CD4-positive, alpha-beta T cell treated with Interleukin-4 for 1 hour (primary cell): ENCODE measurements at places on chromosomes 1 and 21.

DNA sequence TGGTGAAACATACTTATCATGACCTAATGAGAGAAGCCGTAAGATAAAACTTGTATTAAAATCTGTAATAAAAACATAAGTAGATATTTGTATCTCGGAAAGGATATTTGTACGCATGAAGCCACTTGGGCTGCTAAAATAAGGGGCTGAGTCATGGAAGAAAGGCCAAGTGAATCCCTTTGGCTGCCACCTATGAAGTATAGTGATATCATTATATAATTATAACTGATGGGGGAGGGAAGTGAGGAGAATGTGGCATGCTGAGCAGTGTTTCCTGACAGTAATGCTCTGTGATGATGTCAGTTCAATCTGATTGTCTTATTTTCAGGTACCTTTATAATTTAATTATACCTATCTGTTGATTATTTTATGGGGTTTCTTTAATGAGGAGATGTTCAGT is 13.6 kb downstream of the RWDD3 start:
- DNase-seq: no peak

DNA sequence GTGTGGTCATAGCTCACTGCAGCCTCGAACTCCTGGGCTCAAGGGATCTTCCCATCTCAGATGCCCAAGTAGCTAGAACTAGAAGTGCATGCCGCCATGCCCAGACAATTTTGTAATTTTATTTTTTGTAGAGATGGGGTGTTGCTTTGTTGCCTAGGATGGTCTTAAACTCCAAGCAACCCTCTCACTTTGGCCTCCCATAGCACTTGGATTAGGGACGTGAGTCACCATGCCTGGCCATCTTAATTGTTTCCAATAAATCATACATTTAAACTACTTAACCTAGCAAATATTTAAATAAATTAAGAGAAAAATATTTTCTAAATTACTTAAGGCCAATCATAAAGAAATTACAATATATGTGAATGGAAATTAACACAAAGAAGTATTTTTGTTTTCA is 35.1 kb upstream of the ADGRL4 start:
- DNase-seq: no peak

DNA sequence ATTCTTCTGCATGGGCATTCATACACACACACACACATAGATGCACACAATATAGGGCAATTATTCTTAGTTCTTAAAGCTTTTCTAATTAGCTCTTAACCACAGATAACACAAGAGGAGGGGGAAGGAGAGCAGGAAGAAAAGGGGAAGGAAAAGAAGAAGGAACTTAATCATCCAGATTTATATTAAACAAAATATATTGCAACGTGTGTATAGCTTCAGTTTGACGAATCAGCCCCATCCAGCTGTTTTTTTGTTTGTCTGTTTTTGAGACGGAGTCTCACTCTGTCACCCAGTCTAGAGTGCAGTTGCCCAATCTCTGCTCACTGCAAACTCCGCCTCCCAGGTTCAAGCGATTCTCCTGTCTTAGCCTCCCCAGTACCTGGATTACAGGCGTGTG is 21.7 kb upstream of the ANKRD13C start:
- no peak for DNase-seq

- no peak for DNase-seq
These were observed 2.1 kb downstream of the C1orf35 start for GRCh38 chr1:228100822-228101613.

DNA sequence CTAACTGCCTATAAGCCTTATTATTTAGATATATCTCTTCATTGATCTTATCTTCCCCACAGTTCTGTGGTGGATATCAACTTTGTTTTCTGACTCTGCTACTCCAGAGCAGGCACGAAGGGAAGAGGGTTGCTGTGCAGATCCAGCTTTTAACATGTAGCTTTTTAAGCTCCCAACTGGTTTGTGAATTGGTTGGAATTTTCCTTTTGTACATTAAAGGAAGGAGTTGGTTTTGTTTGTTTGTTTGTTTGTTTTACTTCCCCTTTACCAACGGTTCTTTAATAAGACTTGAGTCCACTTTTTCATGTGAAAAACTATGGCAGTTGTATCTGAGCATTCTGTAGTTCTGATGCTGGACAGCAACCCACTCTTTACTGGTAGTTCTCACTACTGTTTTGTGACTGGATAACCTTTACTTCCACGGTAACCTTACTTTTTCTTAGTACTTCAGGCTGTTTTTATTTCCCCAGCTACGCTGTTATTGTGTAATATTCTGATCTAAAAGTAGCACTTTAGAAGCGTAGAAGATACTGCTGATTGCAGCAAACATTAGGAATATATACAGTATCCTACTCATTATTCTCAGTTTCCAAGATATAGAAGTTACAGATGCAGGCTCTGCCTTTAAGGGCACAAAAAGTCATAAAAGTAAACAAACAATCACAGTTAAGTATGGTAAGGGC is 1.6 kb downstream of the GNPAT start:
- no peak for DNase-seq

GRCh38 chr1:37867784-37868183 is 8.4 kb upstream of the MTF1 start:
- DNase-seq: no peak

- no peak for DNase-seq
These were observed 19.6 kb downstream of the SCMH1 start for GRCh38 chr1:41222496-41222895.

GRCh38 chr21:27818847-27819246 is 852.0 kb upstream of the ADAMTS5 start:
- no peak for DNase-seq

- DNase-seq: no peak
These were observed 9.2 kb downstream of the ADCY10 start for GRCh38 chr1:167904652-167905130.

- DNase-seq: no peak
These were observed 46.1 kb downstream of the WDR64 start for GRCh38 chr1:241698177-241698576.

DNA sequence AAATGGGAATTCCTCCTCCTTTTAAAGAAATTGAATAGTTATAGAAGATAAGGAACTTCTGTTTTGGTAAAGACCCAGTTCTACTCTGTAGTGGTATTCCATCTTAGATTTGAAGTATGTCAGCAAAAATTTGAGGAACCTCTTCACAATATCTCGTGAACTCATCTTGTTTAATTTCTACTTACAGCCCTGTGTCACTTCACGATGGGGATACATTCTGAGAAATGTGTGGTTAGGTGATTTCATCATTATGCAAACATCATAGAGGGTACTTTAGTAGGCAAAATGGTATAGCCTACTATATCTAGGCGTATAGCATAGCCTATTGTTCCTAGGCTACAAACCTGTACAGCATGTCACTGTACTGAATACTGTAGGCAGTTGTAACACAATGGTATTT is 36.0 kb downstream of the ALG6 start:
- DNase-seq: no peak

GRCh38 chr1:197677313-197677712 is 98.0 kb downstream of the DENND1B start:
- no peak for DNase-seq

DNA sequence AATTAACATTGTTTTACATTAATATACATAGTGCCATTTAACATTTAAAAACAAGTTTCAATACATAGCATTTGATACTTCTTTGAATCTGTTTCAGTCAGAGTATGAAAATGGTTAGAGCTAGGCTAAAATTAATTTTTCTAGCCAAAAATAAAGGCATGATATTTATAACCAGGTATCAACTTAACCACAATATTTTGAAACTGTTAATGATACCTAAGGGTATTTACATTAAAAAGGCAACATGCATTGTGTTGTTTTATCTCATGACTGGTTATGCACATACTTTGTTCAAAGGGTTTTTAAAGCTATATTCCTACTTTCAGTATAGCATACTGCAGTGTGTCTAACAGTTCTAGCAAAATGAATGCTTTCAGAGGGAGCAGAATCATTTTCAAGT is 130.0 kb downstream of the HS2ST1 start:
- no peak for DNase-seq

GRCh38 chr1:157984469-157984868 is 9.0 kb upstream of the KIRREL1 start:
- DNase-seq: no peak

GRCh38 chr1:19433719-19433998 is 51.7 kb downstream of the CAPZB start:
- DNase-seq: no peak

- no peak for DNase-seq
These were observed 21.0 kb downstream of the YIPF1 start for GRCh38 chr1:53868565-53868964.

DNA sequence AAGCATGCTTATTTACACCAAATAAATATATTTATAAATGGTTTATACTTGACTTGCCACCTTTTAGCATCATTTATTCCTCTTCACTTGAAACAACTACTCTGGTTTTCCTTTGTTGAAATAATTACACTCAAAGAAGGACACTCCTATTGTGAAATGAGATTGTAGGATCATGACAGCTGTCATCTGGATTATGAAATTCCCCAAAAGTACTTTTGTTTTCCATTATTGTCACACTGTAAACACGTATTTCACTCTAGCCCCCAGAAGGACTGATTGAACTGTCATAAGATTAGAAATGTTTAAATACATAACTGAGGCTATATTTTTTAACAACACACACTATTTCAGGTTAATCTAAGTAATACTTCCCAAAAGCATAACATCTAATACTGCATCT is 593.8 kb downstream of the LRRIQ3 start:
- DNase-seq: no peak

GRCh38 chr1:3768811-3769390 is 3.6 kb upstream of the SMIM1 start:
- DNase-seq: no peak

DNA sequence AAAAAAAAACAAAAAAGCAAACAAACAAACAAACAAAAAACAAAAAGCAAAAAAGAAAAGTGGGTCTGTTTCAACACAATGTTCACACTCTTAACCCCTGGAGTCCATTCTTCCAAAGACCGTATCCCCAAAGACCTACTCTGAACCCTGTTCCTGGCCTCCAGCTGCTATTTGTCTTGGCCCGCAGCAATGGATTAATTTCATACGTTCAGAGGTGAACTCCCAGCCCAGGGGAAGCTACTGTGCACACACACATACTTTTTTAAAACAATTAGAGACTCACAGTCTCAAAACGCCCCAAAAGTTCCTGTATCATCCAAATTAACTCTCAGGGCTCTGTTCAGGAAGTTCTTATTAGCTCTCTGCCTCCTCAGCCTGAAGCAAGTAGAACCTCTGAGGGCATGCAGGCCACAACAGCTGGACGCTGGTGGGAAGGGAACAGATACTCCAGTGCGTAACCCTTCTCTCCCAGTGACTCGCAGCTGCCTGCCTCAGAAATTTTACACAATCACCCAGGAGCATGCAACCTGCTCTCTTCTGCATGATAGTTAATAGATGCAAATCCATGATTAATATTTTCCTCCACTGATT is 395.4 kb downstream of the RRAGC start:
- no peak for DNase-seq

GRCh38 chr21:38422082-38422481 is 76.2 kb downstream of the ERG start:
- DNase-seq: no peak

DNA sequence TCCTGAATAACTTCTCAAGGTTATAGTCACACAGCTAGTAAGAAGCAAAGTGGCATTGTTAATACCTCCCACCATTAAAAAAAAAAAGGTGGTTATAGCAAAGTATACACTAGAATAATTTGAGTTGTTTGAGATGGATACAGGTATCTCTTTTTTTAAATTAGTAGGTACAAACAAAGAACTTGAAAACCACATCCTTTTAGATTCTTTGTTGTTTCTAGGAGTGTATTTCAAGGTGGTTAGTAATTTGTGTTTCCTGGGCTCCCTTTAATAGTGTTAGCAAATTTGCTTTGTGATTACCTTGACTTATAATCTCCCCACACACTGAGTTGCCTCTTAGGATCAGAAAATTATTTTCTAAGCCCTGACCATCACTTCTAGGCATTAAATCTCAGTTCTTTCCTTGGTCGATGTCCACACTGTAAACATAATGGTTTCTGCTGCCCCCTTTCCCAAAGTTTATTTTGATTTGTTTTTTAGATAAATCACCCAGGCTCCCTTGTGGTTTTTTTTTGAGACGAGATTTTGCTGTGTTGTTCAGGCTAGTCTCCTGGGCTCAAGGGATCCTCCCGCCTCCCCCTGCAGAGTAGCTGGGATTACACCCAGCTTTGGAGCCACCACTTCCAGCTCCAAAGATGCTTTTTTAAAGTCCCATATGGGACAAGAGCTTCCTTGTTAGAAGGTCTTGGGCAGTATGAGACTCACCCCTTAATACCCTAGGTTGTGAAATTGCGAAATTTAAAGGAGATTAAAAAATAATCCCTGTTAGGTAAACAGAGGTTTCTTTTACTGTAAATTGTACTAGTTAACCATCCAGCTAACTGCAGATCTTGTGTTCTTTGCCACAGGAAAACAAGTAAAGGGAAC is 6.2 kb downstream of the AKIRIN1 start:
- peak; percentile 61 for DNase-seq

- DNase-seq: no peak
These were observed 119.9 kb downstream of the HS2ST1 start for GRCh38 chr1:87034351-87034750.

GRCh38 chr1:121558514-121558913 is 373.7 kb downstream of the SRGAP2C start:
- no peak for DNase-seq

DNA sequence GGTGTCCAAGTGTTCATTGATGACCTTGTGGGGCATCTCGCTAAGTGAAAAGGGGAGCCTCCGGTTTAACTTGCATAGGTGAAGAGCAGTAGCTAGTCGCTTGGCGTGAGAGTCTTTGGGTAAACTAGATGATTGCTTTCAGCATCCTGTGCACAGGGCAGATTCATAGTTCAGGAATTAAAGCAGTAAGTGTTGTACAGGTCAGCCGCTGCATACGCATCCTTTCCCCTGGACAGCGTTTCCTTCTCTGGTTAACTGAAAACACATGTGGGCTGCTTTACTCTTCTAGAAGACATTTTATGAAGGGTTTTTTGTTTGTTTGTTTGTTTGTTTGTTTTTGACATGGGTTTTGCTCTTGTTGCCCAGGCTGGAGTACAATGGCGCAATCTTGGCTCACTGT is 12.1 kb downstream of the NDUFV3 start:
- no peak for DNase-seq

GRCh38 chr1:13725714-13726175 is 25.8 kb downstream of the PRDM2 start:
- DNase-seq: peak; percentile 80

DNA sequence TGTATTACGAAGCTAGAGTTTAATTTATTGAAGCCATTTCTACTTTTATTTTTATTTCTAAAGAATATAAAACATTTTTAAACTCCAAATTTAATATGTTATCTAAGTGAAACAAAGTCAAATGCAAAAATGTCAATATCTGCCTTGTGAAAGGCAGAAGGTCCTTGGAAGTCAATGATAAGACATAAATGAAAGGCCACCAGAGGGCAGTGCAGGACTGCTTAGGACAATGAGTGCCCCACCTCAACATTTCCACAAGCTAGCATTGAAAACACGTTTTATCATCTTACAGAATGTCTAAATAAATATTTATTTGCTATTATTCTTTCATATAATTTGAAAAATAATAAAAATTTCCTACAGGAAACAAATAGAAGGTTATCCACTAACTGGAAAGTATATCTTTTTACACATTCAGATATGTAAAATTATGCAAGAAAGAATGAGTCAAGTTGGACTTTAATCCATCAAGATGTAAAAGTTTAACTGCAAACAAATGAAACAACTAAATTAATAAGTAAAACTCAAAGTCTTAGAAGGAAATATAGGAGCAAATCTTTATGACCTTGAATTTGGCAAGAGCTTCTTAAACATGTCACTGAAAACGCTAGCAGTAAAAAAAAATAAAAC is 140.1 kb upstream of the FMN2 start:
- peak; percentile 21 for DNase-seq
